A549 treated with DMSO at 1 μM for 4 hours (cell line): ENCODE measurements at places on chromosomes 11 and 22. TPM values are rescaled to one million over a fixed set of nuclear protein-coding genes. Genes with fewer than 3 reads are reported as not detected.

DSCAML1 gene
- 0.19 to 0.63 TPM (median 0.43 TPM) in 5 replicates for total RNA-seq

CD3E gene
- not detected in 5 replicates for total RNA-seq

C22orf42 gene
- total RNA-seq: not detected in 5 replicates

MYO7A gene
- total RNA-seq: 1.2 to 1.5 TPM (median 1.4 TPM) in 5 replicates

SCUBE1 gene
- total RNA-seq: 0.09 to 0.20 TPM (median 0.15 TPM) in 5 replicates

PIWIL4 gene
- 0.15 to 0.44 TPM (median 0.21 TPM) in 4 of 5 replicates, not detected in the other for total RNA-seq

HORMAD2 gene
- not detected in 5 replicates for total RNA-seq

ADAMTS15 gene
- 9.0 to 12.6 TPM (median 11.5 TPM) in 5 replicates for total RNA-seq
